Stimulated activated CD8-positive, alpha-beta memory T cell treated with anti-CD3 and anti-CD28 coated beads, Interleukin-15, amount 100 ng/mL, for 4 hours (primary cell): ENCODE measurements at places on chromosomes 4 and X.

DNA sequence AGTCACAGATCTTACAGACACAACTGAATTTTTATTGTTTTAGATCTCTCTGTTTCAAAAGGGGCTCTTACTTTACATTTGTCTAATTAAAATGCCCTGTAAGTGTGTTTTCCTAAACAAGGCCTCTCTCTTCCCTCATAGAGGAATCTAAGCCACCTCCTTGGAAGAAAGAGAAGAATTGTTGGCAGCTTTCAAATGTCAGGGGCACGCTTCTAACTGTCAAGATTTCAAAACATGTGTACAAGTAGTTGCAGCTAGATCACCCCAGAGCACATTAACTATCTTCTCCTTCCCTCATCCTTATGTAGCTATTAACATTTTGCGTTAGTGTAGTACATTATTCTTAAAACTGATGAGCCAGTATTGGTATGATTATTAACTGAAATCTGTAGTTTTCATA lies 266.5 kb upstream of the BOD1L1 start:
- DNase-seq: no peak

GRCh38 chrX:105241056-105241455 lies 20.6 kb upstream of the TEX13A start:
- no peak for DNase-seq

GRCh38 chr4:15233626-15234025 lies 194.2 kb upstream of the C1QTNF7 start:
- DNase-seq: no peak

- DNase-seq: no peak
These were observed 198.4 kb upstream of the ACTRT1 start for GRCh38 chrX:128250621-128251020.

GRCh38 chr4:16505267-16505666 lies 279.0 kb upstream of the TAPT1 start:
- DNase-seq: no peak

DNA sequence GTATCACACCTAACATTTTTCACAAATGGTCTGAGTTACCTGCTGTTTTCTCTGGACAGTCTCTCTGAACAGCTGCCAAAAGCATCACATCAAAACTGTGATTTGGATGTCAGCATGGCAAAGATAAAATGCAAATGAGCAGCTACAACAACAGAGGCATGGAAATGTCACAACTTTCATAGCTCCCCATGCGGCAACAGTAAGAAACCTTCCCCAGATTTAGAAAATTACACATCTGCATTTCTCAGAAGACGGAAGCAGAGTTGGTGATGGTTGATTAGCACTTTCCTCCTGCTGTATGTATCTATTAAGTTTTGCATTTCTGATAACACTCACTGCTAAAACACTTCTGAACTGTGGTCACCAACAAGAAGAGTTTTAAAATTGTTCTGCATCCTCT lies 9.7 kb downstream of the PRKG2 start:
- DNase-seq: no peak

DNA sequence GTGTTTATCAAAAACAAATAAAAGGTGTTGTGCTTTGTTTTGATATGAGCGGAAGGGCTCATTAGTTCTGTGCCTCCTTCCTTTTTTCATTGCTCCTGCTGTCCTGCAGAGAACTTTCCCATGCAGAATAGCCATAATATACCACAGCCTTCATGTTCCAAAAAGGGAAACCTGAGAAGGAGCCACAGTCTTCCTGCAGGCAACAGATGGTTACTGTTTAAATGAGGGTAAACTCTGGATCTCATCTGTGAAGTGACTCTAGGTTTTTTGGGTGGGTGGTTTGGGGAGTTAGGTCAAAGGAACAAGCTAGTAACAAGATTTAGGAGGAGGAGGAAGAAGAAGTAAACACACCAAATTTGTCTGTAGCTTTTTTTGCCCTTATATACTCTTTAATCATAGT lies 131.8 kb downstream of the BMPR1B start:
- no peak for DNase-seq
